ENCODE measurements at places on chromosomes 4 and X.

- DNase-seq, result no peak
Observed at GRCh38 chr4:174629265-174629664, 107.0 kb upstream of the HPGD start.

GRCh38 chrX:13023567-13023966 is 20.9 kb downstream of the FAM9C start:
- no peak for DNase-seq

DNA sequence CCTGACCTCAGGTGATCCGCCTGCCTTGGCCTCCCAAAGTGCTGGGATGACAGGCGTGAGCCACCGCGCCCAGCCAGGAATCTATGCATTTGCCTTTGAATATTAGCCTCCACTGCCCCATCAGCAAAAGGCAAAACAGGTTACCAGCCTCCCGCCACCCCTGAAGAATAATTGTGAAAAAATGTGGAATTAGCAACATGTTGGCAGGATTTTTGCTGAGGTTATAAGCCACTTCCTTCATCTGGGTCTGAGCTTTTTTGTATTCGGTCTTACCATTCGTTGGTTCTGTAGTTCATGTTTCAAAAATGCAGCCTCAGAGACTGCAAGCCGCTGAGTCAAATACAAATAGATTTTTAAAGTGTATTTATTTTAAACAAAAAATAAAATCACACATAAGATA is 44.2 kb upstream of the SHOX start:
- no peak for DNase-seq

DNA sequence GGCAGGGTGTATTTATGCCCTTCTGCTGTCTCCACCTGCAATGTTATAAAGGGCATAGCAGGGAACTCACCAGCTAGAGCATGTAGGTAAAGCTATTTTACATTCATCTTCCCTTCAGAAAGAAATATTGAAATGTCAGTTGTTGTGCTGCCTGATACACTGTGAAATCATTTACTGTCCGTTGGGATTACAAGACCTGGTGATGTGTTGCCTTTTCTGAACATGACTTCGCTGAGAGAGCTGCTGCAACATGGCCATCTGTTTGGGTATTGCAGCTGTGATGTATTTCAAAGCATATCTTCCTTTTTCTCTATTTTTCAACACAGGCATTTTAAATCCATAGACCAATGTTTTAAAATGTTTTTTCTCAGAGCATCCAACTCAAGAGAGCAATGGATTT is 644.1 kb upstream of the GNPDA2 start:
- DNase-seq, result no peak

GRCh38 chrX:38045538-38046096 is 39.3 kb downstream of the SYTL5 start:
- no peak for DNase-seq

DNA sequence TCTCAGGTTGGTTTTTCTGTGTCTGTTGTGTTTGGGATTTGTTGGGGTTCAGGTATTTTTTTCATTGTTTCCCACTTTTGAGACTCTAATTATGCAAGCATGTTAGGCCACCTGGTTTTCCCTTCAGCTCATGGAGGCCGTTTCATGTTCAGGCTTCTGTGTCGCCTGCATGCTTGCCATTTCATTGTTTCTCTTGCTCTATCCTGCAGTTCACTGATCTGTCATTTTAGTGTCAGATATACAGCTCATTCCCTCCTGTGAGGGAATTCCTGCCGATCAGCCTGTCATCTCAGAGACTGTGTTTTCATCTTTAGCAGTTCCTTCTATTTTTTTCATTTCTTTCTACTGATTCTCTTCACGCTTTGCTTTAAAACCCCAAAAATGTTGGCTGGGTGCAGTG is 49.4 kb upstream of the HGFAC start:
- no peak for DNase-seq

GRCh38 chr4:33592701-33593100 is 2651.6 kb downstream of the ARAP2 start:
- DNase-seq, result no peak

- DNase-seq, result no peak
Observed at GRCh38 chr4:137659431-137659830, 127.1 kb upstream of the PCDH18 start.

GRCh38 chr4:109294468-109295020 is 7.9 kb downstream of the COL25A1 start:
- DNase-seq, result no peak

Data from stimulated activated CD4-positive, alpha-beta T cell treated with anti-CD3 and anti-CD28 coated beads, Interleukin-1b, Interleukin-23, amount 100 ng/mL, for 1 hour (primary cell).